ENCODE measurements at places on chromosomes 4 and X. TPM values are rescaled to one million over a fixed set of nuclear protein-coding genes. Genes with fewer than 3 reads are reported as not detected.

IL13RA2 gene
- total RNA-seq: 0.27 TPM

FHDC1 gene
- total RNA-seq: 0.71 TPM

RHOH gene
- total RNA-seq: not detected

SPANXC gene
- total RNA-seq: 0.64 TPM

NAP1L5 gene
- 1.8 TPM for total RNA-seq

CXCL3 gene
- total RNA-seq: 3.8 TPM

TMEM154 gene
- 0.13 TPM for total RNA-seq

ODAM gene
- total RNA-seq: not detected

CENPVL2 gene
- total RNA-seq: not detected

BEX1 gene
- not detected for total RNA-seq

JAKMIP1 gene
- total RNA-seq: not detected

BOD1L1 gene
- 17.3 TPM for total RNA-seq

GPR119 gene
- not detected for total RNA-seq

STS gene
- total RNA-seq: 2.1 TPM

NPY2R gene
- total RNA-seq: not detected

USP17L15 gene
- total RNA-seq: not detected

MAGEA8 gene
- total RNA-seq: not detected

PAGE2B gene
- not detected for total RNA-seq

SGMS2 gene
- 29.3 TPM for total RNA-seq

HSD17B13 gene
- 0.07 TPM for total RNA-seq

IKBKG gene
- 41.9 TPM for total RNA-seq

LARP1B gene
- 11.7 TPM for total RNA-seq

GAGE13 gene
- not detected for total RNA-seq

GNRHR gene
- total RNA-seq: not detected

SLC38A5 gene
- 0.26 TPM for total RNA-seq

SMIM31 gene
- not detected for total RNA-seq

HTT gene
- total RNA-seq: 16.5 TPM

CWH43 gene
- total RNA-seq: not detected

PFKFB1 gene
- not detected for total RNA-seq

CSN1S1 gene
- total RNA-seq: not detected

ODAPH gene
- not detected for total RNA-seq

PSAPL1 gene
- 0.33 TPM for total RNA-seq

HTN3 gene
- total RNA-seq: not detected

CYBB gene
- total RNA-seq: not detected

TLL1 gene
- 0.38 TPM for total RNA-seq

MAOB gene
- total RNA-seq: 0.25 TPM

RBMX gene
- 218 TPM for total RNA-seq

SSX1 gene
- not detected for total RNA-seq

EDA2R gene
- total RNA-seq: 13.5 TPM

BRCC3 gene
- total RNA-seq: 23.4 TPM
